Panc1 (cell line): ENCODE measurements at places on chromosomes 6 and 20.

GRCh38 chr6:44269178-44269920 lies 901 bp upstream of the TMEM151B start:
- no peaks in the 10 kb centered on the region for H3K4me1 ChIP-seq
- no peaks in the 10 kb centered on the region; the same call in 1 of the 2 replicates for H3K36me3 ChIP-seq
- H3K27me3 ChIP-seq = peaks cover 16% of the 10 kb centered on the region
- no peak for DNase-seq
- H3K27ac ChIP-seq = no peak overlapping the region

DNA sequence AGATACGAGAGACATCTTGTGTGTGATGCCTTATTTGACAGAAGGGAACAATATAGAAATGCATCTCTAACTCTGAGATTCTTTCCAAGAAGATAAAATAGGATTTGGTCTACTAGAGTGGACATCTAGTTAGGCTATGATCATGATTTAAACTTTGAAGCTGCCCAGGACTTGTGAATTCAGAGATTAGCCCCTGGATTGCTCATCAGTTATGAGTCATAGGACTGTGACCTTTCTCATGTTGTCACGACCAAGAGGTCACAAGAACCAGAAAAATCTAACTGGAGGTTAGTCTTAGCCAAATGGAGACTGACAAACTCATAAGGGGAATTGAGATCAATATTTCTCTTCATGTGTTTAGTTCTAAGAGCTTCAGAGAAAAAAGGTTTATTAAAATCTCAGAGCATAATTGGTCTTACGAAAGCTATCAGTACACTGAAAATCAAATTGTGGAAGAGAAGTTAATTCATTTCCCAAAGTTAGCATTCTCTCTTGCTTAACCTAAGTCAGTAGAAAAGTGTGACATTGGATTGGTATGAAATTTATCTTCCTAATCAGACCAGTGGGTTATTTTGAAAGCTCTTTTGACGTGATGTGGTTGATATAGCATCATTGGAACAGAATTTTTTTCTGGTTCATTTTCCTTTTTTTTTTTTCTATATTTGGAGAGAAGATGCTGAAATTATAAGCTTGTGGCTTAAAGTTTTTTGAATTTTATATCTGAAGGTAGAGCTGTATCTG lies 245.7 kb downstream of the RNF144B start:
- H3K4me3 ChIP-seq = no peak overlapping the region
- no peaks in the 10 kb centered on the region; the same call in 1 of the 2 replicates for H3K27me3 ChIP-seq
- DNase-seq = peak; percentile 38

DNA sequence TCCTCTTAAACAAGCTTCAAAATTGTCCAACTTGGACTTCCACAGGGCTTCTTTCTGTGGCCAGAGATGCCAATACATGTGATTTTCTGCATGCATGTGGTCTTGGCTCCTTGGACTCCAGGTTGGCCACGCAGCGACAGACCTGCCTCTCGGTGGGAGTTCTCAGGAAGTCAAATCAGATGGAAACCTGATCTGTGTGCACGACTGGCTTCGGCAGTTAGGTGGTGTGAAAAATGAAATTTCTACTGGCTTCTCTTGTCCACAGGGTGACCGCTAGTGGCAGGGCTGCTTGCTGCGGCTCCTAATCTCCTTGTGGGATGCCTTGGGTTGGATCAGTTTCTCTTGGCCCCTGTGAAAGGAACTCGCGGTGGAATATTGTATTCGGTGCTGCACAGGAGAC lies 57.3 kb downstream of the PHACTR3 start:
- H3K4me1 ChIP-seq = no peaks in the 10 kb centered on the region
- no peak for DNase-seq
- H3K27me3 ChIP-seq = peaks cover 13% of the 10 kb centered on the region; the same call in 1 of the 2 replicates

DNA sequence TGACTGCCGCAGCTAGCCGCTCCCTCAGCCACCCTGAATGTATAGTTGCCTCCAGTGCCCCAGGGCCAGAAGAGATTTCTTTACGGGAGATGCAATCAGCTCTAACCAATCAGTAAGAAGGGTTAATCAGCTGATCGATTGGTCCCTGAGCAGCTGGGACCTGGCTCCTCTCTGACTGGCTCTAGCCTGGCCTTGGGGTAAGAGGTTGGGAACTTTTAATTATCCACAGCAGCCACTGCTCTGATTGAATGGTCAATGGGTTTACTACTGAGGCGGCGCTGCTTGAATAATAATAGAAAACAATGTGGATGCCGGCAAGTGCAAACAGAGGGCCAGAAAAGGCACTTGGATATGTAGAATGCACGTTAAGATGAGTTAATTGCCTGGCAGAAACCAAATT lies 99.8 kb downstream of the TFAP2A start:
- peak overlapping the region; percentile 83 for H3K27ac ChIP-seq
- H3K27me3 ChIP-seq = no peaks in the 10 kb centered on the region
- H3K4me1 ChIP-seq = peaks cover 47% of the 10 kb centered on the region

- no peaks in the 10 kb centered on the region for H3K27me3 ChIP-seq
- no peak overlapping the region for H3K4me3 ChIP-seq
- H3K36me3 ChIP-seq = no peaks in the 10 kb centered on the region
- no peaks in the 10 kb centered on the region for H3K4me1 ChIP-seq
Observed at GRCh38 chr6:77740380-77740779, 87.5 kb downstream of the MEI4 start.

GRCh38 chr20:17236766-17237165 lies 9.9 kb downstream of the PCSK2 start:
- no peaks in the 10 kb centered on the region for H3K4me1 ChIP-seq
- H3K36me3 ChIP-seq = no peaks in the 10 kb centered on the region
- no peak overlapping the region for H3K4me3 ChIP-seq
- H3K27ac ChIP-seq = no peak overlapping the region

- H3K4me3 ChIP-seq = no peak overlapping the region
- no peaks in the 10 kb centered on the region for H3K36me3 ChIP-seq
- H3K4me1 ChIP-seq = no peaks in the 10 kb centered on the region; the same call in 1 of the 2 replicates
- no peak for DNase-seq
- no peak overlapping the region for H3K27ac ChIP-seq
Observed at GRCh38 chr6:53413326-53413725, 64.6 kb upstream of the ELOVL5 start.

DNA sequence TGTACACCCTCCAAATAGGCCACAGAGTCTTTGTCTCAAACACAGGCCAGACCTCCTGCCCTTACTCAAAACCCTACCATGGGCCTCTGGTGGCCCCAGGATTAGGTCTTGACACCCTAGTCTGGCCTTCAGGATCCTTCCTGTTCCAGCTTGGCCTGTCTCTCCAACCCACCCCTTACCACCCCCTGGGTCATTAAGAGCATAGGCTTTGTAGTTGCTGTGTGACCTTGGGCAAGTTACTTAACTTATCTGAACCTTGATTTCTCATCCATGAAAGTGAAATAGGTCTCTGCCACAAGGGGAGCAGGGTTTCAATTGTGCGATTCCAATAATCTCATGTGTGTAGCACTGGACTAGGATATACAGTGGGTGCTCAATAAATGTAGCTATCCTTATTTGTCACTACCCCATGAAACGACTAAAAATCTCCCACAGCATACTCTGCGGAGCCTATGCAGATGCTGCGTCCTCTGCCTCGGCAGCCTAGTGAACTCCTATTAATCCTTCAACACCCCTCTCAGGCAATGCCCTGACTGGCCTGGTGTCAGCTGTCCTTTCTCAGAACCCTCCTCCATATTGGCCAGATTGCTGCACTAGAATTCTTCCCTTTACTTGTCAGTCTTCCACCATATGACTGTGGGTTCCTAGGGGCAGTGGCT lies 39.7 kb upstream of the NOL4L start:
- DNase-seq = no peak
- H3K4me3 ChIP-seq = no peak overlapping the region
- no peaks in the 10 kb centered on the region for H3K36me3 ChIP-seq
- H3K4me1 ChIP-seq = peaks cover 11% of the 10 kb centered on the region

- no peak overlapping the region for H3K27ac ChIP-seq
- H3K36me3 ChIP-seq = no peaks in the 10 kb centered on the region
- DNase-seq = no peak
- H3K4me3 ChIP-seq = no peak overlapping the region
Observed at GRCh38 chr6:170033666-170034065, 257.2 kb downstream of the DLL1 start.

DNA sequence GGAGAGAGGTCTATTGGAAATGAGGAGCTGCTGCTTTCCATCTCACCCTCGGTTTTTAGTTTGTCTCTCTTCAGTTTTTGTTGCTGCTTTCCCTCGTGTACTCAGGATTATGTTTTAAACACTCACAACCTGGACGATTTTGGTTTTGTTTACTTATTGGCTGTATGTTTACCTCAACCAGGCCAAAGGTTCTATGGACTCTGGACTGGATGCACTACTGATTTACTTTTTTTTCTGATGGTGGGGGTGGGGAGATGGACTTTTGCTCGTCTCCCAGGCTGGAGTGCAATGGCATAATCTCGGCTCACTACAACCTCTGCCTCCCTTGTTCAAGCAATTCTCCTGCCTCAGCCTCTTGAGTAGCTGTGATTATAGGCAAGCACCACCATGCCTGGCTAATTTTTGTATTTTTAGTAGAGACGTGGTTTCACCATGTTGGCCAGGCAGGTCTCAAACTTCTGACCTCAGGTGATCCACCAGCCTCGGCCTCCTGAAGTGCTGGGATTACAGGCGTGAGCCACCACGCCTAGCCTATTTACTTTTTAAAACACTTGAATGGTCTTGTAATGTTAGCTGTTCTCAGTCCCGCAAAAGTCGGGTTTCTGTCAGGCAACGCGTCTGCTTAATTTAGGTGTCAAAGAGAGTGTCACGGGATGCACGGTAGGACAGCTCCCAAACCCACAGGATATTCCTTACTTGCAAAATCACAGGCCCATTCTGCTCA lies 148.2 kb upstream of the RIPOR2 start:
- no peaks in the 10 kb centered on the region for H3K36me3 ChIP-seq
- no peak for DNase-seq
- no peak overlapping the region for H3K4me3 ChIP-seq

- no peak overlapping the region for H3K27ac ChIP-seq
- no peak overlapping the region for H3K4me3 ChIP-seq
- DNase-seq = peak; percentile 8
Observed at GRCh38 chr6:157181649-157182048, 141.7 kb downstream of the TMEM242 start.

DNA sequence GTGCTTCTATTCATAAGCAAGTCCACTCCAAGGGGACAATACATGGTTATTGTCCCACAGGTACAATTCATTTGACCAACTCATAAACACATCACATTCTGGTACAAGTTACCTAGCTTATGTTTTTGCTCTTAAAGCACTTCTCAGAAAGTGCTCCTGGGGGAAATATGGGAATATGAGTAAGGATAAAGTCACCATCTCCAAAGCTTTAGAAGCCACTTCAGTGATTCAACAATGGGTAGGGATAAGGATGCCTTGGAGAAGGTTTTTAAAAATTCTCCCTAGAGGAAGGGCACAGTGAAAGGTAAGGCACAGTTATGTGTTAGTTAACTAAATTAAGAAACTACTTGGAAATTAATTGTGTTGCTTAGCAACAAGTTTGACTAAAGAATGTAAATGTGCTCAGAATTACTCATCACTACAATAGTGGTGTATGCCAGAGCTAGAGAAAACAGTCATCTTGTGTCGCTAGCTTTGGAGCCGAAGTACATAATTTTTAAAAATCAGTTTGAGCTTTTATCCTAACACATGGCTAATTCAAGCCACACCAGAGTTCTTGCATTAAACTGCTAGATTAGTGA lies 39.5 kb upstream of the LAMP5 start:
- H3K36me3 ChIP-seq = no peaks in the 10 kb centered on the region
- H3K27me3 ChIP-seq = no peaks in the 10 kb centered on the region
- no peaks in the 10 kb centered on the region for H3K4me1 ChIP-seq
- DNase-seq = no peak
- H3K27ac ChIP-seq = no peak overlapping the region

GRCh38 chr20:58647796-58648501 lies 3.1 kb upstream of the STX16 start:
- no peak overlapping the region for H3K4me3 ChIP-seq
- DNase-seq = no peak
- H3K27me3 ChIP-seq = no peaks in the 10 kb centered on the region
- peaks cover 3% of the 10 kb centered on the region; the same call in 1 of the 2 replicates for H3K4me1 ChIP-seq
- H3K36me3 ChIP-seq = peaks cover 2% of the 10 kb centered on the region; the same call in 1 of the 2 replicates

DNA sequence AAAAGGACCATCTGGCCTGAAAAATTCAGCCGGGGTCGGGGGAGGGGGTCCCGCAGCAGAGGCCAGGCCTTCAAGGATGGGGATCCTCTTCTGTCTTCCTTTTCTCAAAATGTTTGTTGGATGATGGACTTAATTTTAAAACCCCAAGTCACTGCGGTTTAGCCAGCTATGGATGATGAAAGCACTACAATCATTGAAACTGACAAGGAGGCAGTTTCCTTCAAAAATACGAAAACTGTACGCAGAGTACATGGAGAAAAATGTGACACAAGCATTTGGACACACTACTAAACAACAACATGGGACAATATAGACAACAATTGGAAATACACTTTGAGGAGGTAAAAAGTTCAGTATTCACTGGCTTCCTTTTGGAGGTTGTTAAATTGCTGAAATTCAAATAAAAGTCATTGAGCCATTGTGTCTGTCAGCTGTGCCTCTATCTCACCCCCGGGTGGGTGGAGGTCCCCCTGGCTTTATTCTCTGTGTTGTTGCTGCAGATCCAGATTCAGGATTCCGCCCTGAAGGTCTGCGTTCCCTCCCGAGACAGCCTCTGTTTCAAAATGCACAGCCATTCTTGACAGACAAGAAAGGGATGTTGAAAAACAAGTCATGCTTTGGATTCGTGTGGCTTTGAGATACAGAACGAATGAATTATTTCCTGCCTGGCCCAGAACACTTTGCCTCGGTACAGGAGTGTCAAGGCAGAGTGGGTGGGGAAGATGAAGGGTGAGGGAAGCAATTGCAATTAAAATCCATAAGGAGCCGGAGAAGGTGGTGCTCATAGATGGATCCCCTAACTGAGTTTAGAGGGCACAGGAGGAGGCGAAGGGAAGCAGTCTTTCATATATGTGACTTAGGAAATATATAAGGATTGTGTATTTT lies 118.2 kb downstream of the TTLL2 start:
- H3K36me3 ChIP-seq = no peaks in the 10 kb centered on the region
- no peak overlapping the region for H3K4me3 ChIP-seq
- H3K4me1 ChIP-seq = no peaks in the 10 kb centered on the region
- no peak for DNase-seq

GRCh38 chr6:136563386-136564152 lies 13.3 kb upstream of the MAP7 start:
- no peaks in the 10 kb centered on the region; the same call in 1 of the 2 replicates for H3K36me3 ChIP-seq
- no peaks in the 10 kb centered on the region for H3K27me3 ChIP-seq
- H3K4me1 ChIP-seq = no peaks in the 10 kb centered on the region
- H3K4me3 ChIP-seq = no peak overlapping the region

DNA sequence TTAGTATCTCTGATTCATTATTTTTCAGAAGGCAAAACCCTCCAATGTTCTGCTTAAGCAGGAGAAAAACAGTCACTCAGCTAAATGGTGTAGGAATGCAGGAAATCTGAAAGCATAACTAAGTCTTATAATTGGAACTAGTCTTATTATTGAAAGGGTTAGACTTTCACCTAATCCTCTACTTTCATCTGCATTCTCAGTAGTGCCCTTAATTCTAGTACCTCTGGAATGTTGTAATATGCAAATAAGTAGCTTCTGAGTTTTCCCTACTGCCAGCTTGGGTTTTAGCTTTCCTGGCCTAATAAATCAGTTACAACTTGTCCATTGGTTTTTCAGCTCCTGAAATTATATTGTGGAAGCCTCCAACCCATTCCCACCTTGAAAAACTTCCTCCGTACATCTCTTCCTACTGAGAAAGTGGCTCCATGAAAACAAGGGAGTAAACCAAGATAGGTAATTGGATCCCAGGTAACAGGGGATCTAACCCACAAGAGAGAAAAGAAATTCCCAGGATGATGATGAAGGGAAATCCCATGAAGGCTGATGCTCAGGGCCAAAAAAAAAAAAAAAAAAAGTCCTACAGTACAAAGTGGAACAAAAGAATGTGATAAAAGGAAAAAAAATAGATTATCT lies 147.0 kb downstream of the TBC1D32 start:
- H3K36me3 ChIP-seq = no peaks in the 10 kb centered on the region
- no peak for DNase-seq
- H3K27ac ChIP-seq = no peak overlapping the region
- H3K4me3 ChIP-seq = no peak overlapping the region
